Right atrium auricular region (tissue), 2 donors: ENCODE measurements at places on chromosomes 4 and X. TPM values are rescaled to one million over a fixed set of nuclear protein-coding genes. Genes with fewer than 3 reads are reported as not detected.

DNA sequence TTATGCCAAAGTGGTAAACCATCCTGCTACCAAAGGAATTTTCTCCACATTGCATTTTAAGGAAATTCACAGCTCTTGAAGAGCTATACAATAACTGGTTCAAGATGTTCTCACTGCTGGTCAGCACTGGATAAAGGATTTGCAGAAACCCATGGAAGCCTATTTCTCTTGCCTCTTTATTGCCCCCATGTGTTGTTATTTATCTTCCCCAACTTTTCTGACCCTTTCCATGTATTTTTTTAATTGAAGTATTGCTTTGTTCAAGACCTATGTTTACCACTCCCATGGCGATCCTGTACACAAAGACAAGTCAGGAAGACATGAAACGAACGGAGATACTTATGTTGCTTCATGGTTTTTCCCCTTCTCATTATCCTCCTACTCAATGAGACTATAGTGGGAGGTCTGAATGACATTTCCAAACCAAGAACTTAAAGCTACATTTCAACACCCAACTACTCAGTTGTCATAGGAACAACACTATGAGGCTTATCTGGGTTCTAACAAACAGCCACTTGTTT is 566.4 kb upstream of the DIPK2B start:
- peak overlapping the region; percentile 25 for H3K4me3 ChIP-seq
- DNase-seq, result no peak

DNA sequence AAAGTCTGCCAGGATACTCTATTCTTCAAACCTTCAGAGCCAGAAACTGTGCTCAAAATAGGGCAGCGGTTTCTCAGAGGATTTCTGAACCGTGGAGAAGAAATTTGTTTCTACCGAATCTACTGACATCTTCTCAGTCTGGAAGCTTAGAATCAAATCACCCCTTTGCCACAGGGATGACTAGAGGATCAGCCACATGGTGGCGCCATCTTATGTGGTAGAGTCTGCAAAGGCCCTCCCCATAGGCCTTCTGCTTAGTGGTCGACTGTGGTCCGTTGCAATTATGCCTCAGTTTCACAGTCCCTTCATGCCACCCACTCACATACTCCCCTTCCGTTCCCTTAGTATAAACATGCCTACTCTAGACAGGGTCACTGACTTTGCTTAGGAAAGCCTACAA is 680.7 kb upstream of the SPANXN1 start:
- no peaks in the 10 kb centered on the region for H3K4me1 ChIP-seq
- H3K36me3 ChIP-seq, result no peaks in the 10 kb centered on the region
- H3K27me3 ChIP-seq, result no peaks in the 10 kb centered on the region
- no peak overlapping the region for H3K27ac ChIP-seq

DNA sequence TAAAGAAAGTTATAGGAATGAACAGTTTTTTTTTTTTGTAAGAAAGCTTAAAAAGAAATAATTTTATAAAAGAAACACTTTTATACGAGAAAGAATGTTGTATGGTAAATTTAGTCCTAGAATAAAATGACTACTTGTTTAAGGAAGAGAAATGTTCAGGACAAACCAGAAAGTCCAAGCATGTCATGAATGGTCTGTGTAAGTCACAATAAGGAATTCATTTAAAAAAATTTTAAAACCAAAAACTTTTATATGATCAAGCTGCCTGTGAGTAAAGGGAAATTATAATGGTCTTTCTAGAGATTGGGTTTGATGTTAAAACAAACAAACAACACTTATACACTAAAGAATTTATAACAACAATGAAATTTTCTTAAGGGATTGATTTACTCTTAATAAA is 858.9 kb upstream of the PCDH7 start:
- H3K27ac ChIP-seq, result no peak overlapping the region
- H3K36me3 ChIP-seq, result no peaks in the 10 kb centered on the region
- no peaks in the 10 kb centered on the region for H3K27me3 ChIP-seq
- DNase-seq, result no peak

GRCh38 chr4:136355970-136356369 is 1176.3 kb downstream of the PCDH18 start:
- H3K4me3 ChIP-seq, result no peak overlapping the region
- H3K27me3 ChIP-seq, result no peaks in the 10 kb centered on the region
- H3K27ac ChIP-seq, result no peak overlapping the region
- no peaks in the 10 kb centered on the region for H3K4me1 ChIP-seq

DNA sequence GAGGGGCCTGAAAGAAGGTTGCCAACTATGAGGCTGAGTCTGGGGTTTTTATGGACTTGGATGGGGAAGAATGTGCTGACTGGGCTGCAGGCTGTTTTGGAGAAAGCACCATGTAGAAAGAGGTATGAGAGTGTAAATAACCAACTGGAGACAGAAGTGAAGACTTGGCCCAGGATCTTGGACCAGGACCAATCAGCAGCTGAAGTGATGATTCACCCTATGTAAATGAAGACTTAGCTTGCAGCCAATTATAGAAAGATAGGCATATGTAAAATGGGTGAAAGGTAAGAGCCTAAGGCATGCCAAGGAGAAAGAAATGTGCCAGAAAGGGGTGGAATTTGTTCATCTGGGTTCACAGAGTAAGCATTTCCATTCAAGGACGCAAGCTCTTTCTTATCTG is 856.7 kb upstream of the PRKX start:
- no peaks in the 10 kb centered on the region for H3K36me3 ChIP-seq
- no peak overlapping the region for H3K27ac ChIP-seq
- no peaks in the 10 kb centered on the region for H3K4me1 ChIP-seq
- no peak overlapping the region for H3K4me3 ChIP-seq

DNA sequence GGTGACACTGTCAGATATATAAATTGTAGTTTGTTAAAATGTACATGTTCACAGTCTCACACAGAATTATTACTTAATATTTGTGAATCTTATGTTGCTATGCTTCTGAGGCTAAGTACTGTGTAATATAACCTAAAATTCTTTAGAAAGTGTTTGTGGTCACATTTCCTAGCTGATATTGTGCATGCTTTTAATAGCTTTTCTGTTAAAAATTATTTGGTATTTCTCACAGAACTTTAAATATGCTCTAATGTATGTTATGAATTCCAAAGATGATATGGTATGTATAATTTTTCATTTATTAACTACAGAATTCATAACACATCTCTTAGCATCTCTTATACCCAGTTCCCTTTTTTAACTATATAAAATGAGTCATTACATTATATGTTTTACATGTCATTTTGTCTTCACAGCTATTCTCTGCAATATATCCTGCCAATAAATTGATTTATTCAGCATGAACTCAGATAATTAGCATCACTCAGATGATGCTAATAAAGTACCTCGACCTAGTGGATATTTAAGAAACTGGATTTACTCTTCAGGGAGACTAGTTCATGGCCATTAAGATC is 9.3 kb downstream of the PTPN13 start:
- H3K36me3 ChIP-seq, result no peaks in the 10 kb centered on the region
- H3K27me3 ChIP-seq, result no peaks in the 10 kb centered on the region
- no peak overlapping the region for H3K27ac ChIP-seq
- DNase-seq, result no peak

DNA sequence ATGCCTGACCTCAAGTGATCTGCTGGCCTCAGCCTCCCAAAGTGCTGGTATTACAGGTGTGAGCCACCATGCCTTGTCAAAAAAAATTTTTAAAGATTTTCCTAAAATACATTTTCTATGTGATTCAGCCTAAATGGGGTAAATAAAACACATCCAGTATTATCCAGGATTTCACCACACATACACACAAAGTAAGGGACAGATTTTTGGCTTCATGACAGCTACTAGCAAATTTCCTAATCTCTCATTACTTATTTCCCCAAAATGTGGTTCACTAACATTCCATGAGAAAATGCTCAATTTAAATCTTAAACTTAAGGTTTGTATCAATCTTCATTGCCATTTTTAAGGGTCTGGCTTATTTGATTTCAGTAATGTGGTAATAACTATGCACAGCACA is 348.5 kb upstream of the INTU start:
- no peaks in the 10 kb centered on the region for H3K36me3 ChIP-seq
- H3K4me1 ChIP-seq, result no peaks in the 10 kb centered on the region
- H3K27me3 ChIP-seq, result no peaks in the 10 kb centered on the region
- DNase-seq, result no peak

DNA sequence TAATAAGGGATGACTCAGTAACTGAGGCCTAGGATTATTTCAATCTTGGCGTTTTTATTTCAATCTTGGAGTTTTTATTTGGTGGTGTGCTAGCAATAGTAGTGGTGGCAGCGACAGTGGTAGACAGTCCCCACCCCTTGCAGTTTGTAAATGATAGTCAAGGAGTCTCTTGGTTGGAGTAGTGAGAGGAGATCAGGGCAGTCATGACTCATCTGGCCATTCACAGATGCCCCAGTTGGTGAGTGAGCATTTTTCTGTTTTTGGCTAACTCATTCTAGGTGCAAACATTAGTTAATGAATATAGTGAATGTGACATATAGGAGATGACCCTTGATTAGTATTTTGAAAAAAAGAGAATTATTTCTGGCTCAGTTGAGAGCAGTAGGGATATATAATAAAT is 93.5 kb upstream of the ADAD1 start:
- no peak overlapping the region for H3K4me3 ChIP-seq
- H3K27ac ChIP-seq, result no peak overlapping the region
- no peaks in the 10 kb centered on the region for H3K4me1 ChIP-seq
- H3K36me3 ChIP-seq, result peaks cover 50% of the 10 kb centered on the region
- H3K27me3 ChIP-seq, result no peaks in the 10 kb centered on the region
- DNase-seq, result no peak

Gene PDGFC
- total RNA-seq, result 17.0 TPM

Gene CPZ
- total RNA-seq, result 0.90 TPM

DNA sequence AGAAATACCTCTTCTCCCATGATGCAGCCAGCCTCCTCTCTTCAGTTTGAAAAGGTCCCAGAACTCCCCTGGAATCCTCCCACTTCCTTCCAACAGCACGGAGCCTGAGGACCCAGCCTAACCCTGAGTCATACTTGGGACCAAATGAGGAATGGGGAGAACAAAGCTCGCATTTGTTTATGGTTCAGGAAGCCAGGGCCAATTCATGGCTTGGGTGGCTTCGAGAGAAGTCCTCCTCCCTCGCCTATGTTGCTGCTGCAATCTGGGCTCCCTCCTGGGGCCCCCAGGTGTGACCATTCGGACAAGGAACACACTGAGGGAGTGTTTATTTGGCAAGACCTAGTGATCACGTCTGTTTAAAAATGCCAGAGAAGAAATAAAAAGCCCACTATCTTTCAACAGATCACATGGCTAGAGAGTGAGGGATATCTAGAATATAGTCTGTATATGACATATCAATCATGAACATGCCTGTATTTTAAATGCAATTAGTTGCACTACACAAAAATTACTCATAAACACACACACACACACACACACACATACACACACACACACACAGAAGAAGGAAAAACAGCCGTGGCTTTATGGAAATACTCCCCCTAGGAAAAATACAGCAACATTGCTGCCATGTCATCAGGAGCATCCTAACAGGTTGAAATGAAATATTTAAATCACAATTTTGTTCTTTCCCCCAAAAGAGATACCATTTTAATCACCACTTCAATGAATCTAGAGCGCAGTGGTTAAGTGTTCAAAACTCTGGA is 155.7 kb upstream of the MAP3K15 start:
- no peaks in the 10 kb centered on the region for H3K36me3 ChIP-seq
- no peaks in the 10 kb centered on the region for H3K27me3 ChIP-seq
- peak; percentile 60 for DNase-seq
- H3K27ac ChIP-seq, result no peak overlapping the region
- H3K4me3 ChIP-seq, result no peak overlapping the region

Gene SLC9B1
- total RNA-seq, result not detected

- no peaks in the 10 kb centered on the region for H3K4me1 ChIP-seq
- no peaks in the 10 kb centered on the region for H3K36me3 ChIP-seq
- H3K27ac ChIP-seq, result no peak overlapping the region
- DNase-seq, result no peak
These were observed 181.4 kb downstream of the ARHGAP6 start for GRCh38 chrX:11484290-11484689.

DNA sequence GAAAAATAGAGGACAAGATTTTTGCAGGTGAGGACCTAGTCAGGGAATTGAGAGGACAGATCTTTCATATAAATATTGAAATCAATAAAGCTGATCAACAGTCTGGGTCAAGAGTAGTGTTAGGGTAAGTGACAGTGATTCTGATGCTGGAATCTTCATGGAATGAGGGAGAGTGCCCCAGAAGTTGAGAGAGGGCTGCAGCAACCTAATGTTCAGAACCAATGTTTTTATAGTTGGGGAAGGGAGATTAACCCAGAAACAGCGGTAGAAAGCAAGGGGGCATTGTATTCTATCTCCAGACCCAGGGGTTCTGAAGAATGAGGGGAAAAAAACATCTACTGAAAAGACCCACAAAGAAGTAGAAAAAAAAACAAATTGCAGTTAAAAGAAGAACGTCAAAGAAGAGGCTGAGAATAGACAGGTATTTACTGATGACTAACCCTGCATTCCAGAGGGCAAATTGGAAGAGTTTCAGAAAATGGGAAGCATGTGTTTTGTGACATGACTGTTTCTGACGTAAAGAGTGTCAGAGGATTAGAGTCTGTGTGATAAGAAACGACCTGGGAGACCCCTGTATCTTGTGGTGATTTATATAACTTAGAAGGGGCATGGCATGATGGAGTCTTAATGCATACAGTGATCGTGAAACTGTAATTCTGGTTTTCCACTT is 819.6 kb upstream of the EPHA5 start:
- H3K4me3 ChIP-seq, result no peak overlapping the region
- H3K4me1 ChIP-seq, result no peaks in the 10 kb centered on the region
- no peaks in the 10 kb centered on the region for H3K36me3 ChIP-seq
- peak overlapping the region; percentile 45 for H3K27ac ChIP-seq
- no peak for DNase-seq

- no peaks in the 10 kb centered on the region for H3K4me1 ChIP-seq
- no peaks in the 10 kb centered on the region for H3K36me3 ChIP-seq
- H3K4me3 ChIP-seq, result no peak overlapping the region
- no peak overlapping the region for H3K27ac ChIP-seq
These were observed 220.7 kb downstream of the HS6ST2 start for GRCh38 chrX:132737743-132738142.

Gene DDX3X
- total RNA-seq, result 150 TPM

DNA sequence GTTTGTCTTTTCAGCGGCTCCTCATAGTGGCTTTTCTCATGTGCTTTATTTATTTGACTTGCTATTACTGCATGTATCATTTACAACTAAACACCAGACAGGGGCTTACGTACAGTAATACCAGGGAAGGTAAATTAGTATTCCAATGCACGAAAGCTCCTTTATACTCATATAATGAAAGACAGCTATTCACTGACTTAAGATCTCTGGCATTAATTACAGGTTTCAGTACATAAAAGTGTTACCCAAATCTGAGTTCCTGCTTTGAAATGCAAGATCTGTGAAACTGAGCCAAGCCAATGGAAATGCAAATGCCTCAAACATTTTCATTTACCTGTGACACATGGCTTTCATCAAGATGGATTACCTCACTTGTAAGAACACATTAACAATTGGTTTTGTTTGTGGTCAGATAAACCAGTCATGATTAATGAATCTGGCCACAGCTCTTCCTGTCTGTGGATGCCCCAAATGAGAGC is 107.2 kb downstream of the ANAPC4 start:
- DNase-seq, result no peak
- no peaks in the 10 kb centered on the region for H3K36me3 ChIP-seq
- no peak overlapping the region for H3K4me3 ChIP-seq
- no peaks in the 10 kb centered on the region for H3K27me3 ChIP-seq
- no peak overlapping the region for H3K27ac ChIP-seq
